ENCODE measurements at places on chromosomes 2 and 18.

GRCh38 chr18:61595615-61596251 is 262.5 kb downstream of the CDH20 start:
- DNase-seq = no peak

GRCh38 chr2:209694748-209695147 is 76.9 kb upstream of the UNC80 start:
- no peak for DNase-seq

GRCh38 chr2:112272669-112273068 is 2.7 kb upstream of the ZC3H6 start:
- DNase-seq = no peak

DNA sequence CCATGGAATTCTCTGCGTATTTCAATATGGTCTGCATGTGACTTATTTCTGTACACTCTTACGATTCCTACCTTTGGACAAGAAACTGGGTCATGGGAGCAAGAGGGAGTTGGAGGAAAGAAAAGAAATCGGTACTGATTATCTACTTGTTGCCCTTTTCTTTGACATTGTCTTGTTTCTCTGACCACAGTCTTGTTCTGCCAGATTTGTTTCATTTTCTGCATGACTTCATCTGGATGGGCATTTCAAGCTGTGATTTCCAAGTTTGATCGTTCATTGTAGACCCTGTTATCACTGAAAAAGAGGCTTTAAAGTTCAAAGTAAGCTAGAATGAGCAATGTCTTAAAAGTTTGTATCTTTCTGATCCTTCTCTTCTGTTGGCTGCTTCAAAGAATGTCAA is 2186.3 kb upstream of the CELF4 start:
- no peak for DNase-seq

DNA sequence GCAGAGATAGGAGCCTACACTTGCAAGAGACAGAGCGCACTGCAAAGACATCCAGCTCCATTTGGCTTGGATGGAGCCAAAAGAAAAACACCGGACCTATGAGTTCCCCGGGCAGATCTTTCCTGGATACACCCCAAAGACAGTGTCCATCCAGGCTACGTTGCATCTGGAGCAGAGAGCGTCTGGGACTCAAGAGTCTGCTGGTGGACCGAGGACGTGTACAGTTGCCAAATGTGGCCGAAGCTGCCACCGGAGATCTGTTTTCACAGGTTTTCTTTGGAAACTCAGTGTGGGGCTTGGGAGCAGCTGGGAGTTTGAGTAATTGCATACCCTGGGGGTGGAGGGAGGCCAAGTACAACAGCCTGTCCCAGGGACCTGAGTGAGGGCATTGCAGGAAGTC is 192.3 kb upstream of the OSR1 start:
- no peak for DNase-seq

DNA sequence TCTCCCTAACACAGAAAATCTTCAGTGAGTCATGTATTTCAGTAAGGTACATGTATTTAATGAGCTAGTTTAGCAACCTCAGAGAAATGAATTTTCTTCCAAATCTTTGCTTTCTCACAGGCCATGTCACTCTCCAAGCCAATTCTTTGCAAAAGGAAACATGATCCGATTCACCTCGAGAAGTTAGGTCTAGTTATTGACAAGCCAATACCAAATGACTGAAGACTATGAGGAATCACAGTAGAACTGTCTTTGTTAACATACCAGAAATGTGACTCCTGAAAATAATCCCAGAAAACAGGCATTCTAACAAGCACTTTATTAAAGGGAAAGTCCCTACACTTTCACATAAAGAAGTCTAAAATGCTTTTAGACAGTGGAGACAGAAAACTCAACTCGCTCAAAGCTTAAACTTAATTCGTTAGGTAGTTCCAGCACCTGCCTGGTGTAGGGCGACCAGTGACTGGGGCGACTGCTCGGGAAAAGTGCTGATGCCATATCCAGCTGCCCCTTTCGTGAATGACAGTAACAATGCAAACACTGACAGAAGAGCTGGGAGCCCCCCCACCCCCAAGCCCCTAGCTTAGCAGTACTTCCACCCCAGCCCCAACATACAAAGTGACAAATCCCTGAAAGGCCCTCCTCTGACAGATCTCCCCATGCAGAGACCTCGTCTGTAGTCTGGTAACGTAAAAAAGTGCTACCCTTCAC is 1.8 kb downstream of the MEMO1 start:
- DNase-seq = no peak

DNA sequence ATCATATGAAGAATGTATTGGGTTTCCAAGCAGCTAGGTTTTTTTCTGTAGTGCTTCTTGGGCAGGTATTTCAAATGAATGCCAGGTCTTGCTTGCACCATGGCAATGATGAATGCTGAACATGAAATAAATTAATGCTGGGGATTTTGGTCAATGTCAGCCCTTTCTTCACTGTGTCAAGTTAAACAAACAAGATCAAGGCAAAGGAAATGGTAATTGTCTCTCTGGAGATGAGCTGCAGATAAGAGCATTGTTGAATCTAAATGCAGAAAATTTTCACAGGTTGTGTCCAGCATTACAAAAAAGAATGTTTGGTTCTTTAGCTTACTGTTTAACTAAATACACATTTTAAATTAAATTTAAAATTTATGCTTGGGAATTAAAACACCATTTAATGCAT is 144.3 kb downstream of the GPD2 start:
- DNase-seq = no peak

GRCh38 chr18:21262979-21263378 is 20.9 kb downstream of the GREB1L start:
- DNase-seq = no peak

DNA sequence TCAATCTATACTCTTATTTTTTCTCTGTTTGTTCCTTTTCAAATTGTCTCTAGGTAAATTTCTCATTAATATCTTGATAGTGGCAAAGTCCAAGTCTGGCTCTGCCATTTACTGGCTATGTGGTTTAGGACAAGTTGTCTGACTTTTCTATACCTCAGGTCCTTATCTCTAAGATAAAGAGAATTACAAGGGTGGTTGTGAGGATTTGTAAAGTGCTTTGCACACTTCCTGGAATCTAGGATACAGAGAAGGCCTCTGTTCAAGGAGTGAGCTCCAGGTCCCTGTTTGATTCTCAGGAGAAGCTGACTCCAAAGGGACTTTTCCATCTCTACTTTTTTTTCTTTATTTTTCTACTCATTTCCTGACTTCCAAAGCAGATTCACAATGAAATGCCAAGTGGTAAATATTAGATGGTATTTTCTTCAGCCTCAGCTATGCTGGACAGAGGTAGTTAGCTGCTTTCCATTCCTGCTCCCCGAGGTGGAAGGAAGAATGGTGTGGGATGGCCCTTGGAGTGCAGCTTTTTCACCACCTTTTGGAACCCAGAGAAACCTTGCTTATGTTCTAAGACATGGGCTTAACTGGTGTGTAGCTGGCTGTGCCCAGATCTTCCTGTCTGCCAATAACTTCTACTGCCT is 90.5 kb downstream of the GALNT1 start:
- DNase-seq = no peak

- no peak for DNase-seq
These were observed 2.8 kb downstream of the SIX3 start for GRCh38 chr2:44944102-44944951.

GRCh38 chr2:38778687-38779082 is 675 bp downstream of the GEMIN6 start:
- no peak for DNase-seq

- DNase-seq = no peak
These were observed 14.1 kb upstream of the GMPPA start for GRCh38 chr2:219484343-219485200.

DNA sequence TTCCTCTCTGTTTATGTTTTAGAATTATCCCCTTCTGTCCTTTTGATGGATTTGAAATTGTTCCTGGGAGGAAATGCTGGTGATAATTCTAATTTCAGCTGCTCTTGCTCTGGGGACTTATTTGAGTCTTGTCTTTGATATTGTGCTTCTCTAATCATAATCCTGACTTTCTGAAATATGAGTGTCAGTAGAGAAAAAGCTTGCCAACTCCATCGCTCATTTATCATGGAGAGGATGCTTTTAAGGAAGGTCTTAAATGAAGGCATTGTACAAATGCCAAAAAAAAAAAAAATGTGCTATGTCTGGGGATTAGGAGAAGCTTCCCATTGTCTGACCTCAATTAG is 159.5 kb downstream of the NYAP2 start:
- DNase-seq = no peak

GRCh38 chr2:233199870-233200269 is 51.6 kb upstream of the ATG16L1 start:
- no peak for DNase-seq

GRCh38 chr18:52339891-52340371 is at the start of gene DCC:
Gene DCC, plus strand, starts transcription at chr18:52340197. Its CDS starts 591 bp downstream, at chr18:52340788.
- no peak for DNase-seq

GRCh38 chr18:8706791-8707555 is 1.6 kb downstream of the MTCL1 start:
- DNase-seq = no peak

DNA sequence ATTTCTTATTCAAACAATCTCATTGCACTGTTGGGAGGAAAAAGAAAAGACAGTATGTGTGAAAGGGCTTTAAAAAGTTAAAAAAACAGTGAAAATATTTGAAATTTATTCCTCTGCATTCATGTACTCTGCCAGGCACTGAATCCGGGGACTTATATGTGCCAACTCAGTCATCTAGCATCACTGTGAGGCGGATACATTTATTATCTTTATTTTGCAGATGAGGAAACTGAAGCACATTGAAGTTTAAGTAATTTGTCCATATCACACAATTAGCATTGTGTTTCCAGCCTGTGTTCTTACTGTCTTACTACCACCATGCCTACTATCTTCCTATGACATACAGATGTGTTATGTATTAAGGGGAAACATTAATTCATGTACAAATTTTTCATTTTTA is 1.8 kb downstream of the LCLAT1 start:
- no peak for DNase-seq

GRCh38 chr2:56753182-56753581 is 569.4 kb downstream of the CCDC85A start:
- DNase-seq = no peak

- DNase-seq = no peak
These were observed 90.9 kb upstream of the KLF7 start for GRCh38 chr2:207256476-207257207.

- no peak for DNase-seq
These were observed 56.2 kb upstream of the LYPD6B start for GRCh38 chr2:148982282-148982681.

DNA sequence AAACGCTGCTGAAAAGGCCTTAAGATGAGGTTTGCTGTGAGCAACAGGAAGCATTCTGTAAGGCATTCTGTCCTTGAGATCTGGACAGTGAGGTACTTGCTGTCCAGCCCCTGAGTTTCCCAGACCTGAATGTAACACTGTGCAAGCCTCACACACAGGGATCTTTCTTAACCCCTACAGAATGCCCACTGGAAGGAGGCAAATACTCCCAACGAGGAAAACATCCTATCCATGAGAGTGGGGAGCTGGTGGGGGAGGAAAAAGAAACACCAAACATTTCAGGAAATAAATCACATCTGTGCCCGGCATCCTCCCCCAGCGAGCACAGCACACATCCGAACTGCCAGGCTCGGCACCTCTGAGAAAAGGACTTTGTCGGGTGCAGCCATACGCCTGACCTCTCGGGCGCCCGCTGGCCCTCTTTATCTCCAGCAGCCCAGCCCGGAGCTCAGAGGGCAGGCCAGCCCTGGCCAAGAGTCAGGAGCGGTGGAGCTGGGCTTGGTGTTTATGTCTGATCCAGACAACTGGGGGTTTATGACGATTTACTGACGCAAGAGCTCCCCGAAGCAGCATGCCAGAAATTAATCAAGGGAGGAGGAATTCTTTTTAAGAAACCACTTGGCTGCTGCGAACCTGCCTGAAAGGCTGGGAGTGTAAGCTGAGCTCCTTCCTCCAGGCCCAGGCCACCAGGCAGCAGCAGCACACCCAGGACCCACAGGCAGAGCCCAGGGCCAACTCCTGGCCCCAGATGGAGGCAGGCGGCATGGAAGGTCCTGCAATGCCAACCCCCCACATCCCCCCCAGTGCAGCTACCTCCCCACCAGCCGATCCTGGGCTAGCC is 72.2 kb downstream of the HDAC4 start:
- DNase-seq = no peak

GRCh38 chr18:42606886-42607495 is 508.5 kb downstream of the RIT2 start:
- DNase-seq = no peak

DNA sequence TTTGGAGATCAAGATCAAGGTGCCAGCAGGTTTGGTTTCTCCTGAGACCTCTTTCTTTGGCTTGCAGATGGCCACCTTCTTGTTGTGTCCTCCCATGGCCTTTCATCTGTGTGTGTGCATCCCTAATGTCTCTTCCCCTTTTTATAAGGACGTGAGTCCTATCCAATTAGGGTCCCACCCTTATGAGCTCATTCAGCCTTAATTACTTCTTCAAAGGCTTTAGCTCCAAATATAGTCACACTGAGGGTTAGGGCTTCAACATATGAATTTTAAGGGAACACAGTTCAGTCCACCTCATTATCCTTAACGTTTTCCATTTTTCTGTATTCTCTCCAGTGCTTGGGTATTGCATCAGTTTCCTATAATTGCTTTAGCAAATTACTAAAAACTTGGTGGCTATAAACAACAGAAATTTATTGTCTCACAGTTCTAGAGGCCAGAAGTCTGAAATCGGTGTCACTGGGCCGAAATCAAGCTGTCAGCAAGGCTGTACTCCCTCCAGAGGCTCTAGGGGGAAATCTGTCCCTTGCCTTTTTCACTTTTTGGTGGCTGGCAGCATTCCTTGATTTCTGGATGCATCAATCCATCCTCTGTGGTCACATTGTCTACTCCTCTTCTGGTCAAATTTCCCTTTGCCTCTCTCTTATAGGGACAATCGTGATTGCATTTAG is 34.1 kb downstream of the CDC42EP3 start:
- DNase-seq = no peak

DNA sequence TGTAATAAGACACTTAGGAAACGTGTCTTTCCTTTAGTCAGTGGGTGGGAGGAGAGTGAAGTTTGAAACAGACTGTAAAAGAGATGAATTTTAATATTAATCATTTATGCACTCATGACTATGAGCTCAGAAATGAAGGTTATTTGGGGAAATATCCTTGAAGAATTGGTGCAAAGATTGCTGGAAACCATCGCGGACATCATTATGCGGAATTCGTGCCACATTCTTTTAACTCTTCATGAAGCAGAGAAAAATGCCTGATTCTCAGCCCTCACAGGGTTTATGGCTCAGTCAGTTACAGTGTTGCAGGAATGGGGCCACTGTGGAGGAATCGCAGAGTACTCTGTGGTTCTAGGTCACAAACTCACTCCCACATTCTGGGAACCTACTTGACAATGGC is 109.7 kb downstream of the RGPD3 start:
- no peak for DNase-seq

DNA sequence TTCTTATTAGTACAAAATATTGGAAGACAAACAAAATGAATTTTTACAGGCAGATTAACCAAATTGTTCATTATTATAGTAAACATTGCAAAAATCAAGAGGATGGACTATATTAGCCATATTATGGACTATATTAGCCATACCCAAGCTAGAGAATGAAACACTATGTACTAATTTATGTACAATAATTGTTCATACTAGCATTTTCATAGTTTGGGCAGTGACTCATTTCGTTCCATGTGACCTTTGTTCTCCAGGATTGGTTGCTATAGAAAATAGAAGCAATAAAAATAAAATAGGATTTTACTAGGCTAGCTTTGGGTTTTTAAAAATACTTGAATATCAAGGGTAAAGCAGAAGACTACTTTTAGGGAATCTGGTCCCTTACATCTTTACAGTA is 176.8 kb downstream of the ZEB2 start:
- DNase-seq = no peak
